HepG2 (cell line): ENCODE measurements at places on chromosomes 4 and X. TPM values are rescaled to one million over a fixed set of nuclear protein-coding genes. Genes with fewer than 3 reads are reported as not detected.

BEX2 gene
- polyA plus RNA-seq, result 0.54 TPM in 2 replicates

- H3K4me1 ChIP-seq, result peaks cover 7% of the 10 kb centered on the region
- peaks cover 15% of the 10 kb centered on the region; the same call in 1 of the 3 replicates for H3K36me3 ChIP-seq
- H3K4me3 ChIP-seq, result no peak overlapping the region
- no peak overlapping the region for H3K27ac ChIP-seq
Observed at GRCh38 chrX:56987741-56988140, 7.6 kb downstream of the SPIN3 start.

GAGE12J gene
- polyA plus RNA-seq, result not detected in 2 replicates

DNA sequence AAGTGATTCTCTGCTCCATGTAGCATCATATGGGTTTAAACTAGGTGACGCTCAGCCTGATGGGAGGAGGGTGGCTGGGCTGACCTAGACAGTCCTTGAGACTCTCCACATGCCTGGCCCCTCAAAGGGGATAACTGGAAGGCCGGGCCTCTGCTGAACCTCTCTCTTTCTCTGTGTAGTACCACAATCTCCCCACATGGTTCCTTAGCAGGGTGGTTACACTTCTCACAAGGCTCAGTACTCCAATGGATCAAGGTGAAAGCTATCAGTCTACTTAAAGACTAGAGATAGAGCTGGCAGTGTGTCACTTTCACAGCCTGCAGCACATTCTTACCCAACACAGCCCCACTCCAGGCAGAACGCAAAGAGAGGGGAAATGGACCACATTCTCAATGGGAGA lies 80.4 kb downstream of the LDB2 start:
- no peak overlapping the region for H3K27ac ChIP-seq
- H3K36me3 ChIP-seq, result no peaks in the 10 kb centered on the region
- H3K4me1 ChIP-seq, result peaks cover 13% of the 10 kb centered on the region

HDAC8 gene
- polyA plus RNA-seq, result 10.8 and 13.7 TPM in 2 replicates

DNA sequence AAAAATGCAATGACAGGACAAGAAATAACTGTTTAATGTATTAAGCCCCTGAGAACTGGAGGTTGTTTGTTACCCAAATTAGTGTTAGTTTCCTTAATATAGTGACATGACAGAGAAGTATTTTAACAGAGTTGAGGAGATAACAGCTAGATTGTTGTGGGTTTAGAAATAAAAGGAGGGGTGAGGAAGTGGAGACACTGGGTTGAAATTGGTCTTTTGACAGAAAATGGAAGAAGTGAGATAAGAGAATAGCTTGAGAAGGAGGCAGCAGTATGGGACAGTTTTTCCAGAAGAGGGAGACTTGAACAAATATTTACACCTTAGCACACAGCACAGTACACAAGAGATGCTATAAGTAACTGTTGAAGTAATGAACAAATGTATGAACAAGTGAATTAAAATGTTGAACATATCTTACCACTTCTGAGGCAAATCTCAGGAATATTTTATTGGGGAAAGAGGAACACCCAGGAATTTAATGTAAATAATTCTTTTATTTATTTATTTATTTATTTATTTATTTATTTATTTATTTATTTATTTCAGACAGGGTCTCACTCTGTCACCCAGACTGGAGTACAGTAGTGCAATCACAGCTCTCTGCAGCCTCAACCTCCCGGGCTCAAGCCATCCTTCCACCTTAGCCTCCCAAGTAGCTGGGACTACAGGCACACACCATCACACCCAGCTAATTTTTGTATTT lies 58.0 kb upstream of the EGFL6 start:
- H3K4me3 ChIP-seq, result no peak overlapping the region
- no peaks in the 10 kb centered on the region for H3K4me1 ChIP-seq
- H3K27ac ChIP-seq, result no peak overlapping the region
- H3K36me3 ChIP-seq, result no peaks in the 10 kb centered on the region
- H3K27me3 ChIP-seq, result no peaks in the 10 kb centered on the region

MAPK10 gene
- polyA plus RNA-seq, result not detected in 2 replicates

IKBKG gene
- 44.3 and 57.9 TPM in 2 replicates for polyA plus RNA-seq

UNC5C gene
- polyA plus RNA-seq, result not detected in 2 replicates

DNA sequence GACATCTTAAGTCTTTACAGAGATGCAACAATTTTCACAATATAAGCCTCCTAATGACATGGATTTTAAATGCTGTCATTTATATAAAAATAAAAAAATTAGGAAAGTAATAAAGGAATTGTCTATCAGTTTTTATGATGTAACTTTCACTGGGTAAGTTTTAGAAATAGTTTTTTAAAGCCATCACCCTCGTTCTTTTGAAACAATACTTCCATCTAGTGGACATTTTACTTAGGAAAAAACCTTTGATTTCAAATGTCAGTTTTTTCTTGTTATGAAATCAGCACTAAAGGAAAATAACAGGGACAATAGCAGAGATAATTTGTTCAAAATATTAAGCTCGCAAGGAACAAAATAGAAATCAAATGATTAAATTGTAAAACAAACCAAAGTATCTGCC lies 24.3 kb upstream of the NDNF start:
- H3K36me3 ChIP-seq, result no peaks in the 10 kb centered on the region
- H3K4me3 ChIP-seq, result no peak overlapping the region
- DNase-seq, result peak; percentile 7
- no peak overlapping the region for H3K27ac ChIP-seq
- no peaks in the 10 kb centered on the region for H3K27me3 ChIP-seq

MSX1 gene
- 12.1 and 15.2 TPM in 2 replicates for polyA plus RNA-seq

SORCS2 gene
- polyA plus RNA-seq, result 0.82 and 2.6 TPM in 2 replicates

- no peak overlapping the region for H3K4me3 ChIP-seq
- no peaks in the 10 kb centered on the region for H3K36me3 ChIP-seq
- no peaks in the 10 kb centered on the region for H3K4me1 ChIP-seq
- no peaks in the 10 kb centered on the region for H3K27me3 ChIP-seq
Observed at GRCh38 chrX:56107320-56107719, 124.8 kb upstream of the KLF8 start.

USP17L12 gene
- not detected in 2 replicates for polyA plus RNA-seq

- no peaks in the 10 kb centered on the region for H3K27me3 ChIP-seq
- no peaks in the 10 kb centered on the region for H3K4me1 ChIP-seq
- no peaks in the 10 kb centered on the region for H3K36me3 ChIP-seq
- H3K27ac ChIP-seq, result no peak overlapping the region
- DNase-seq, result no peak
- H3K4me3 ChIP-seq, result no peak overlapping the region
Observed at GRCh38 chrX:39196192-39197102, 395.2 kb downstream of the MID1IP1 start.

DNA sequence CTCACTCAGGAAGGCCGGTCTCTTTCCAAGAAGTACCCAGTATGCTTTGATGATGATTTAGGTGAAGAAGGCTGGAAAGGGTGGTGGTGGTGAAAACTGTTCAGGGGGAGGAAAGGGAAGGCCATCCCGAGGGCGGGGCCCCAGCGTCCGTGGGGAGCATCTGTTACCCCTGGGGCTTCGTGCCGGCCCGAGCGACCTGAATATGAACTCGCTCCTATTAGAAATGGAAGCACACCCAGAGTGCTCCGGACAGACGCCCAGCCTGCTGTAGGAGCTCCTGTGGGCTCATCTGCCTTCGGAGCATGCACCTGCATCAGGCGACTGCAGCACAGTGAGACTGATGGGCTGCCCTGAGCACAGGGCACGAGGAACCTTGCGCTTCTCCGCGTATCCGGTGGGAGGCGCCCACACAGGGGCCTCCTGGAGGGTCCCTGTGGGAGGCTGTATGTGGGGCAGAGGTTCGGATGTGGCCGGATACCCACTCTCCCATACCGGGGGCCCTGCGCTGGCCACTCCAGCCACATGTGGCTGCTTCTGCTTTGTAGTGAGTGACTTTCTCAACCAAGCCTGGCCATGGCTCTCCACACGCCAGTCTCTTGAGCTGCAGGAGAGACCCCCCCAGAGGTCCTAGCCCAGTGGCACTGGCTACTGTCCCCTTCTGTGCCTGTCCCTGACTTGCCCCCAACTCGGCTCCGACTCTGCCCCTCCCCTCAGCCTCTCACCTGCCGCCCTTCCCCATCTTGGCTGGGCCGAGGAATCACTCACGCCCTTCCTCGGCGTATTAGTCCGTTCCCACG lies 36.7 kb downstream of the FGFRL1 start:
- no peaks in the 10 kb centered on the region for H3K36me3 ChIP-seq
- H3K27me3 ChIP-seq, result peaks cover 32% of the 10 kb centered on the region
- no peak overlapping the region for H3K27ac ChIP-seq

BEX5 gene
- polyA plus RNA-seq, result not detected in 2 replicates
